ENCODE measurements at places on chromosomes 16 and 17.

DNA sequence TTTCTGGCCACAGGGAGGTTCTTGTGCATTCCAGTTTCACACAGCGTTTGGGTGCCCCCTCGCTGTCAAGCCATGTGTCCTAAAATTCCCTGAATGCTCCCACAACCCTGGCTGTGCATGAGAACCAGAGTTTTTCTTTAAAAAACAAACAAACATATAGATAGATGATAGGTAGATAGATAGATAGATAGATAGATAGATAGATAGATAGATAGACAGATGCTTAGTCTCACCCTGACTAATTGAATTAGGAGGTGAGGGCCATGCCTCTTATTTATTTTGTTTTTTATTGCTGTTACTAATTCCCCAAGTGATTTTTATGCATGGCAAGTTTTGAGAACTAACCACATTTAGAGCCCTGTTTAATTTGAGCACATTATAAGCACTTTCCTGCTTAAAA, 32.2 kb downstream of the PRSS54 start:
- DNase-seq = no peak

GRCh38 chr16:84677017-84677803, 22.6 kb upstream of the USP10 start:
- peak; percentile 67 for DNase-seq

DNA sequence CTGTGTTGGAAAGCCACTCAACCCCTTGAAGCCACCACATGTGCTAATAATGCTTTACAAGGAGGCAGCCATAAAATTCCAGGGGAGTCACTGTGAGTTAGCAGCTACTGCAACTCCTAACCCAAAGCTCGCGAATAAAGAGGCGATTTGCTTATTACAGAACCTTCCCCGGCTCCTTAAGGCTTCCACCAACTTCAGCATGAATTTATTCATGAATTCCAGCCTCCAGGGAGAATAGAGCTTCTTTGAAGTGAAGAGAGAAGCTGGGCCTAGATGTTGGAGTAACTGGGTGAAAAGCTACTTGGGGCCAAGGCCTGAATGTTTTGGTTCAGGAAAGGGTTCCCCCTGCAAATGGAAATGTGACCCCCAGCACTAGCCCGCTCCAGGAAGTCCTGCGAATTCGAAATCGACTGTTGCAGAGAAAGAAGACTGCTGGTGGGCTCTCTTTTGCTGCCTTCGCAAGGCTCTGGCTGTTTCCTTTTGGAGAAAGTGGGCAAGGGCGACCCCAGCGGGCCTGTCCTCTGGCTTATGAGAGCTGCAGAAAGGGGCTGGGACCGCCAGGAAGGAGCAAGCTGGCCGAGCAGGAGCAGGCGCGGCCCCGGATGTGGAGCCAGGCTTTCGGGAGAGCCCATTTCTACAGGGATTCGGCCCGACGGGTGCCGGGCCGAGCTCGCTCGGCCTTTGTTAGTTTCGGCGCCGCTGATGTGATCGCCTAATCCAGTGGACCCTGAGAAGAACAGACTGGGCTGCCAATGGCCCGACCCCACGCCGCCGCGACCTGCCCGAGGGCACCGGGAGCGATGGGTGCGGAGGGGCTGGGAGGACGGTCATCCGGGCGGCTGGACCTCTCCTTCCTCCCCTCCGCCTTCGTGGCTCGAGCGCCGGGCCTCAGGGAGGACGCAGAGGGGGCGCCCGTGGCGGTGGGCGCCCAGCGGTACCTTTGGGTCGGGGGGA, 7.6 kb downstream of the CBX8 start:
- DNase-seq = no peak

- no peak for DNase-seq
These were observed 620 bp downstream of the SAMD14 start for GRCh38 chr17:50129353-50129727.

- peak; percentile 87 for DNase-seq
These were observed 12.4 kb downstream of the NMT1 start for GRCh38 chr17:45073414-45074070.

All from choroid plexus epithelial cell (primary cell).